Large intestine (tissue), 12 donors: ENCODE measurements at places on chromosomes 13 and 19.
A peak's percentile ranks its signal among the peaks of the same experiment; 100 is the strongest.

- H3K27me3 ChIP-seq, result peaks cover under 1% of the 10 kb centered on the region
- no peak for DNase-seq
- H3K4me1 ChIP-seq, result peaks cover 18% of the 10 kb centered on the region
- no peaks in the 10 kb centered on the region for H3K36me3 ChIP-seq
- no peak overlapping the region for H3K27ac ChIP-seq
These were observed 171.5 kb downstream of the KATNAL1 start for GRCh38 chr13:30135868-30136267.

GRCh38 chr13:106096661-106097092, 438.8 kb downstream of the EFNB2 start:
- H3K4me3 ChIP-seq, result no peak overlapping the region
- no peaks in the 10 kb centered on the region for H3K36me3 ChIP-seq
- H3K27ac ChIP-seq, result peak overlapping the region; percentile 49

GRCh38 chr13:63396746-63397145, 1981.1 kb upstream of the PCDH20 start:
- no peaks in the 10 kb centered on the region for H3K27me3 ChIP-seq
- no peak overlapping the region for H3K27ac ChIP-seq
- H3K4me3 ChIP-seq, result no peak overlapping the region
- no peak for DNase-seq
- no peaks in the 10 kb centered on the region for H3K4me1 ChIP-seq
- H3K36me3 ChIP-seq, result no peaks in the 10 kb centered on the region

DNA sequence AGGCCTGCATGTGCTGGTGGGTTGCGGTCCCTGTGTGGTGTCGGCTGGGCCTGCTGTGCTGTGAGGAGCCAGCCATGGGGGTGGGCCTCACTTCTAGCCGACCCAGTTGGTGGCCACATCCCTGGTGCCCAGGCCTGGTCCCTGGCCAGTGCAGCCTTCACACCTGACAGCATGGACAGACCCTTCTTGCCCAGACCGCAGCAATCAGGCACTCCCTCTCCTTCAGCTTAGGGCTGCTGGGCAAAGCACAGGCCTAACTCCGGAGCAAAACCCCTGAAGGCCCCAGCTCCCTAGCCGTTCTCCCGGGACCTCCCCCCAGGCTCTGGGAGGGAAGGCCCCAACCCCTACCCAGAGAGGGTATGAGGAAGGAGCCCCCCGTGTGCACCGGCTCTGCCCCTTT, 6.6 kb upstream of the MCF2L start:
- no peak overlapping the region for H3K27ac ChIP-seq
- no peaks in the 10 kb centered on the region for H3K27me3 ChIP-seq
- no peaks in the 10 kb centered on the region for H3K36me3 ChIP-seq
- no peak for DNase-seq
- no peak overlapping the region for H3K4me3 ChIP-seq

- H3K4me3 ChIP-seq, result no peak overlapping the region
- peaks cover 17% of the 10 kb centered on the region for H3K4me1 ChIP-seq
- no peak overlapping the region for H3K27ac ChIP-seq
- peaks cover 25% of the 10 kb centered on the region for H3K36me3 ChIP-seq
- peak; percentile 32 for DNase-seq
These were observed 3.3 kb upstream of the ICAM4 start for GRCh38 chr19:10283301-10284064.
